ENCODE measurements at places on chromosomes 5 and 9.
A peak's percentile ranks its signal among the peaks of the same experiment; 100 is the strongest.

GRCh38 chr5:65078331-65078730, 309.6 kb downstream of the CWC27 start:
- DNase-seq: no peak

- no peak for DNase-seq
These were observed 5.8 kb downstream of the PAEP start for GRCh38 chr9:135567311-135567710.

GRCh38 chr5:33408816-33409215, 31.9 kb upstream of the TARS1 start:
- no peak for DNase-seq

DNA sequence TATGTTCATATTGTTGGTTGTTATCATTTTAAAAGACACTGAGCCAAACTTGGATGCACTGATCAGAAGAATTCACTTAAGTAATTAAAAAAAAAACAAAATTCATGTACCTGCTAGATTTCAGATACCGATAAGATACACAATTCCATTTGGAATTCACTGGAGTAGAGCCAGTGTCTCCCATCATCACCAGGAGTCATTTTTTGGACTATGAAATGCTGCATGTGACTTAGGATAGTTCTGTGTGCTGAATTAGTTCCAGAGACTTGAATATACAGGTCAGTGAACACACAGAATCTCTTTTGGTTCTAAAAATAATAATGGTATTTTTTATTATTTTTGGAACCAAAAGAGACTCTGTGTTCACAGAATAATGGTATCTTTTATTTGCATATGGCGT, 482.6 kb upstream of the PIK3R1 start:
- no peak for DNase-seq

- DNase-seq: no peak
These were observed 434.4 kb upstream of the ACTBL2 start for GRCh38 chr5:57917004-57917403.

DNA sequence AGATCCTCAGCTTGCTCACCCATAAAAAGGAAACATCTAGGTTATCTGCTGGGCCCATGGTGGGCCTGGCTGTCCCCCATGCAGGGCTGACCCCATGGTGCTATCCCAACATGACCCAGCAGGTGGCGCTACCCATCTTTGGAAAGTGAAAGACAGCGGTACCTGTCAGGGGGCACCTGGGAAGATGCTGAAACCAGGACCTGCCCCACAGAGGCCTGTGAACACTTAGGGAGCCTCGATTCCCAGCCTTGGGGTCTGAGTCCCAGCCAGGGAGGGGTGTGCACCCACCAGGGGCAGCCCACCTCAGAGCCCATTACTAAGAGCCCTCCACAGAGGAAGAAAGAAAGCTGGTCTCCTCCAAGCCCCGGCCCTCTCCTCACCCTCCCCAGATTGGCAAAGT, 46.6 kb upstream of the IPPK start:
- DNase-seq: peak; percentile 78

DNA sequence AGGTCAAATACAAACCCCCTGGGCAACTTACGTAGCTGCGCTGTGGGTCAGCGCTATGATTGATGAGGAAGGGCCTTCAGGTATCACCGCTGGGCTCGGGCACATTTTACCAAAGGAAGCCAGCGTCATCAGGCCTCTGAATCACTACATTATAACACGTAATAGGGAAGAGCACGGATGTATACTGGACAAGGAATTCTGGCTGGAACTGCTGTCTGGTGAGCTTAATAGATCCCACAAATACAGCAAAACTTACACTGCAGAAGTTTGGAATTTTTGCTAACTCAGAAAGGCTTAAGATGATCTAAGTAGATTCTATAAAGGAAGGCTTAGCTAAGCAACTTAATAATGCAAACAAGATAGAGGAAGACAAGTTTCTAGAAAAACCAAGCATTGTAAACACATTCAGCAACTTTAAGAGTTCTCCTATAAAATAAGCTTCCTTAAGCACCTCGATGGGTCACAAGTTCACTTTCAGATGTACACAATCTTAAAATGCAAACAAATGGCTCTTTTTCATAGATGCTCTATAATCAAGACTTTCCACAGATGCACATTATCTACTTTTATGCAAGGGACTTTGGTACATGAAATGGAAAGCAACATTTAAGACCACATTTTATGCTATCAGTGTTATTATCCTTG, 360.1 kb upstream of the PANK3 start:
- DNase-seq: peak; percentile 26

DNA sequence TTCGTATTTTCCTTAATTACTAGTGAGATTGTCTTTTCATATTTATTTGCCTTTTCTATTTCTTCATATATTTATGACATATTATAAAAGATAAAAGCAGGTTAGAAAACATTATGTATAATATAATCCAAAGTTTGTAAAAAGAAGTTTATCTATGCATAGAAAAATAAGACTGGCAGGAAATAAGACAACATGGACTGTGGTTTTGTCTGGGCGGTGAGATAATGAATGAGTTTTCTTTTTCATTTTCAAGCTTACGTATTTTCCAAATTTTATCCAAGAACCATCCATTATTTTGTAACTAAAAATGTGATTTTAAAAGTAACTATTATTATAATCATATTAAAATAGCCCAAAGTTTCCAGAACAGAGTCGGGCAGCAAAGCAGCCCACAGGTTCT, 109.8 kb upstream of the MVB12B start:
- DNase-seq: no peak

DNA sequence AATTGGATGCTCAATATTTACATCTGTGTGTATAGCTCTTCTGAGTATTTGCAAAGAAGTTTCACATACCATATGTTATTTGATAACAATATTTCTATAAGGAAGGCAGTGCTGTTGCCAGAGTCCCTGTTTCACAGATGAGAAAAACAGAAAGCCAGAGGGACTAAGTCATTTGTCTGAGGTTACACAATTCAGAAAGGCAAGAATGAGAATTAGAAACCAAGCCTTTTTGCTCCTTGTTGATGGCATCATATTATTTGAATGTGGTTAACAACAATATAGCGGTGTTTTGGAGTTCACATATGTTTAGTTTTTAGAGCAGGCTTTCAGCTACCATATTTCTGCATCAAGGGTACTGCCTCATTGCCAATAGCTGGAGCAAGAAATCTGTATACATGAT, 110.9 kb upstream of the PRLR start:
- no peak for DNase-seq

DNA sequence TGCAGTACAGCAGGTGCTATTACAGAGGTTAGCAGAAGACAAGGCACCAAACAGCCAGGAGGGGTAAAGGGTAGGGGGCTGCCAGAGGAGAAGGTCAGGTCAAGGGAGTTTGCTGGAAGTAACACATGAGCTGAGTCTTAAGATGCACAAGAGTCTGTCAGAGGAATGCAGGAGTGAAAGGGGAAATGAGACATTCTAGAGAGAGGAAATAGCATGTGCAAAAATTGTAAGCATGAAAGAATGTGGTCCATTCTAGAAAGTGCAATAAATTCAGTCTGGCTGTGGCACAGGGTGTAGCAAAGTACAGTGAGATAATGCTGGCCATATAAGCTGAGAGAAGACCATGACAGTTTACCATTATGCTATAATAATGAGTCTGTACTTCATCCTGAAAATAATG, 6.6 kb downstream of the GOLGA1 start:
- no peak for DNase-seq

DNA sequence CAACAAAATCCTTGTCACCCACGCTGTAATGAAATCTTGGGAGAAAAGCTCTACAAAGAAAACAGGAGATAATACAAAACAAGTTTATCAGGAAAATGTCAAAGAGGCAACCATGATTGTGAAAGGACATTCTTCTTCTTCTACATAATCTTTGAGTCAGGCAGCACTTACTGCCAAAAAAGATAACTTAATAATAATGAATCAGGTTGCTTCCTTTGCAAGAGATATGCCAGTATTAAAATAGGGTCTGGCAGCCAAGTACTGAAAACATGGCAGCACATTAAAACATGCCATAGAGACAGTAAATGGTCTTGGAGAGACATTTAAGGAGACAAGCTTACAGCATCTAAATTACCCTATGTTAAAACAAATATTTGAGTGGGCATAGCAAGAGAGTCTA, 1573.4 kb downstream of the EFNA5 start:
- no peak for DNase-seq

DNA sequence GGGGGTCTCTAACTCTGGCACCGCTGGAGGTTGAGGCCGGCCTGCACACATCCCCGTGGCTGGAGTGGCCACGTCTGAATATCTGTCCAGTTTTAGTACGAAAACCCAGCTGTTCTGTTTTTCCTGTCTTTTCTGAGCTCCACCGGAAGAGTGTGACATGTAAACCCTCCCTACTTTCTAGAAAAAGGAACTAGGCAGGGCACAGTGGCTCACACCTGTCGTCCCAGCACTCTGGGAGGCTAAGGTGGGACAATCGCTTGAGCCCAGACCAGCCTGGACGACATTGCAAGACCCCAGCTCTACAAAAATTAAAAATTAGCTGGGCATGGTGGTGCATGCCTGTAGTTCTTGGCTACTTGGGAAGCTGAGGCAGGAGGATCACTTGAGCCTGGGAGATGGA, 8.2 kb upstream of the PHYKPL start:
- DNase-seq: no peak

DNA sequence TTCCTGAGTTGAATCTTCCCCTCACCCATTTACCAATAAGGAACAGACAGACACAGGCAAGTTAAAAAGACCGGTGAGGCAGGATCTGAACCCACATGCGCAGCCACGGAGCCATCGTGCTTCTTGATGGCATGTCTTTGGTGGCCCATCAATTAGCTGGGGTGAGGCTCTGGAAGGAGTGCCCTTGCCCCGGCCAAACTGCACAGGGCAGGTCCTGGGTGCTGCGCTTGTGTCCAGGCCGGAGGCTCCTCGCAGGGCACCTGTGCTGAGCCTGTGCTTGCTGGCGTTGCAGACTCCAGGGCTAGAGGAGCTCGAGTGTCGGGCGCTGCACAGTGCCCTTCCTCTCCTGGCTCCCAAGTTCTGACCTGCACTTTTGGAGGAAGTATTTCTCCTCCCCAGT, 66.4 kb downstream of the PSMB7 start:
- DNase-seq: no peak

- DNase-seq: no peak
These were observed 5.1 kb upstream of the GMCL2 start for GRCh38 chr5:178192244-178192643.

- DNase-seq: no peak
These were observed 54.5 kb downstream of the OXCT1 start for GRCh38 chr5:41815663-41816229.

DNA sequence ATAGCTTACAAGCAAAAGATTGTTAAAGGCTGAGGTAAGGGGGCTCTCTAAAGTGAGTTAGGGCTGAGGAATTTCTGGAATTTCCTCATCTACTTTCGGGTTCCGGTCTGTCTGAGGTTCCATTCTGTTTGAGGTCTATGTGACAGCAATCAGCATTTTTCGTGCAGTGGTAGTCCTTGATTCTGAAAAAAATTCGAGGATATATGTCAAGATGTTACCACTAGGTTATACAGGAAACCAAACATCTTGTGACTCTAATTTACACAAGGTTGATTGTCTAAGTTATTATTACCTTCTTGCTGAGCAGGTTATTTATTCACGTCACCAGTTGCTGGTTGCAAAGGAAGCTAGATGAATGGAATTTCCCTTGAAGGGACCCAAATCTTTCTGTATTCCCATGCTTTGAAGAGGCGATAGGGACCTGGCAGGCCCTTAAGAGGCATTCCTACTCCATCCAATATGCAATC, 35.2 kb downstream of the RLN2 start:
- DNase-seq: no peak

- no peak for DNase-seq
These were observed 197.4 kb upstream of the ELL2 start for GRCh38 chr5:96159043-96159442.

GRCh38 chr9:133342570-133342969, 5.4 kb downstream of the MED22 start:
- DNase-seq: peak; percentile 17

DNA sequence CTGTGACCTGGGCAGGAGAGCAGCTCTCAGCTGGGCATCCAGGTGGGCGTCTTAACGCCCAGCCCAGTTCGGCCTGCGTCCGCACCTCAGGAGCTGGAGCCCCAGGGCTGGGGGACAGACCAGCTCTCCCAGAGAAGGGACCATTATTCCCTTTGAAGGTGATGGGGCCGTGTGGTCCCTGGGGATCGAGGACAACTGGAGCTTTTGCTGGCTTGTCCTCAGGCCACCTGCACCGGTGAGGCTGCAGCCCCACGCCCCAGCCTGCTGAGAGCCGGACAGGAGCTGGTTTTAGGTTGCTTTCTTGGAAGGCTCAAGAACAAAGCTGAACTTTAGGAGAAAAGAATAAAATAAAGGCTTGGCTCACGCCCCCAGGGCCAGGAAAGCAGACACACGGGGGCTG, 40.9 kb downstream of the NACC2 start:
- DNase-seq: no peak

DNA sequence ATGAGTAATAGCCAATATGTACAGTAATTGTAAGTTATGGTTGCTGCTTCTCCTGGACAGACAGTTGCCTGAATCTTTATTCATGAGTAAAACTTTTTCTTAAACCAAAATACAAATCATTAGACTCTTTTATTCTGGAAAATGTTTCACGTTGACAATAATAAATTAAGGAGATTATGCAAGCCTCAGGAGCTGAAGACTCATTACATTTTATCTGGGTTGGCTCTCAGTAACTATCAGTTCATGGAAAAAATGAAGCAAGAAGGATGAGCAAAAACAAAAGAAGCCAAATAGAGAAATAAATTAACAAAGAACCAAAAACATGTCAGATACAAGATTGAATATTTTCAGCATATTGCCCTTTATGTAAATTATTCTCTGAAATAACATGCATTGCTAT, 88.9 kb upstream of the PRR16 start:
- no peak for DNase-seq

GRCh38 chr9:134519375-134520070, 122.1 kb upstream of the COL5A1 start:
- DNase-seq: no peak

GRCh38 chr5:110824936-110825441, 86.2 kb downstream of the SLC25A46 start:
- DNase-seq: no peak

GRCh38 chr9:72400866-72401265, 35.9 kb upstream of the ZFAND5 start:
- no peak for DNase-seq

GRCh38 chr9:22382331-22382730, 64.3 kb upstream of the DMRTA1 start:
- DNase-seq: no peak

- peak; percentile 18 for DNase-seq
These were observed 1.4 kb downstream of the CEP120 start for GRCh38 chr5:123421773-123422172.

- no peak for DNase-seq
These were observed 53.6 kb downstream of the GIN1 start for GRCh38 chr5:103066326-103066725.

- DNase-seq: peak; percentile 0
These were observed 1.9 kb downstream of the PJA2 start for GRCh38 chr5:109407913-109408312.

GRCh38 chr5:132204371-132205135, 23.1 kb downstream of the P4HA2 start:
- no peak for DNase-seq

DNA sequence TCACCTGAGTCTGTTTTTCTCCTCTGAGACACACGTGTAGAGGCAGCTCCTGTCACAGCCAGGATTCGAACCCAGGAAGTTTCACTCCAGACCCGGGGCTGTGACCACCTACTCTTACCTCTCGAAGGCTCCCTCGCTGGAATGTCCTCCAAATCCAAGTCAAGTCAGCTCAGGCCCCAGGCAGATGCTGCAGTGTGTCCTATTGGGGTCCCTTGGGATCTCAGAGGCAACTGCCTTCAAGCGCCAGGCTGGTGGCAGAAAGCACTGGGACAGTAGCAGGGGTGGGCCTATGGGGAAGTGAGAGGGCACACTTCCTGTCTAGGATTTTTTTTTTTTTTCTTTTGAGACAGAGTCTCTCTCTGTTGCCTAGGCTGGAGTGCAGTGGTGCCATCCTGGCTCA, 762 bp upstream of the ST6GALNAC4 start:
- peak; percentile 54 for DNase-seq
